Stimulated activated CD8-positive, alpha-beta memory T cell treated with anti-CD3 and anti-CD28 coated beads, Interleukin-7, amount 100 ng/mL, for 4 hours (primary cell): ENCODE measurements at places on chromosomes 11 and 22.

DNA sequence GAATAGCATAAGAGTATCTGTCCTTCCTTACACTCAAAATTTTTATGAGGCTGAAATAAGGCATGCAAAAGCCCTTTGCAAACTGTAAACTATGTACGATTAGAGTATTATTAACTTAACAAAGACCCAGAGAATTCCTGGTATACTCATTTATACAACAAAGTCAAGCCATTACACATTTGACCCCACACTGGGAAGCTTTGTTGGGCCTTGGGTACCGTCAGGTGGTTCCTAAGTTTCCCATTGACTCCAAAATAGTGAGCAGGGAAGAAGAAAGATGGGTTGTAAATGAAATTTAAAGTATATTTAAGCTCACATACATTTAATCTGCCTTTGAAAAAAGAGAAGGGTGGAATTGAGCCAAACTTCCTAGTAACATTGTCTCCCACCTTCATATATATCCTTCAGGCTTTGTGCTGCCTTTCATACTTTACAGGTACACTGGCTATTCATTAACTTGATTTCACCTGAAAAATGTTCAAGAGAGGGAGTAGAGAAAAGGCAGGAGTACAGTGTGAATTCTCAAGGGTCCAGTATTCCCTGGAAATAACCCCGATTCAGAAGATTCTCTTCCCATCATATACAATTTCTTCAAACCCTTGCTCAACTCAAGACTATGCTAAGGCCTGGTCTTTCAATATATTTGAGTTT lies 68.6 kb downstream of the SOX6 start:
- DNase-seq = no peak

DNA sequence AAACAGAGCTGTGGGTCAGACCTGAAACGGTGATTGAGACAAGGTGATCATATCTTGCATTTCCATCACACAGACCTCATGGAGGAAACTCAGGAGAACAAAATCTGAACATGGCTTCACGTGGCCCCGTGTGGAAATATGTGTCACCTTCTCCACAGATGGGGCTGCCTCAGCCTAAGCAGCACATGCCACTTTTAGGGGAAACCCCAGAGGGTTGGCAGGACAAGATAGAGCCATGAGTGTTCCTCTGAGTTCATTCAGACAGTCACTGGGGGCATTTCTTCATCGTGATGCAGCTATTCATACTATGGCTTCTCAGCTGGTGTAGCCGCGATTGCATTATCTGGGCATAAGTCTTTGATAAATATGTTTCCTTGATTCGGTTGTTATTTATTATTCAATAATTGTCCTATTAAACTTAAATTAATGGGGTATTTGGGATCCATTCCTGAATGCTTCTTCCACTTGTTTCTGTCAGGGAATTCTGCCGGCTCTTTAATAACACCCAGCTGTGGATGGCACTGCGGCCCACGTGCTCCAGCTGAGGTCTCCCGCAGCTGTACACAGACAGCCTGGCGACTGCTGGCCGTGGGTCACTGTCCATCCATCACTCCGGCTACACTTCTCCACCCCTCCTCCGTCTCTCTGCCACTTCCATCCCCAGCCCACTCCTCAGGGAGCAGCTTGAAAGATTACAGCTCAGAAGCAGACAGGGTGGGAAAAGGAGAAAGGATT lies 485.1 kb downstream of the OPCML start:
- DNase-seq = no peak

- DNase-seq = peak; percentile 38
These were observed 450 bp downstream of the CBX6 start for GRCh38 chr22:38871360-38872171.

DNA sequence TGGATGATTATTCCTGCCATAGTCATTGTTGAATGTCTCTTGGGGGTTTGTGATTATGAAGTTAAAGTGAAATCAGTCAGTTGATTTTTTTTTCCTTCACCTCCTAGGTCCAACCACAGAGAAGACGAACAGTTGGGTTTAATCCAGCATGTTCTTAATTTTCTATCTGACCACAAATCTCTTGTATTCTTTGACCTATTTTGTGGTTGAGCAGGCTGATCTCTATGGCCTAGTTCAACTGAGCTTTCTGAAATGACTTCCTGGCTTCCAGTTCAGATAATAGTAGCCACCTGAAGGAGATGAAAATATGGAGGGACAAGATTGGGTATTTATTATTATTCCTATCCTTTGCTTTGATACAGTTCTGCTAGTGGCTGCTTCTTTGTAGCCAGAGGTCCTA lies 5.2 kb upstream of the OR56A5 start:
- no peak for DNase-seq

- no peak for DNase-seq
These were observed 76.1 kb upstream of the PAX6 start for GRCh38 chr11:31887180-31887579.

- DNase-seq = no peak
These were observed 347.9 kb downstream of the DLG2 start for GRCh38 chr11:85279267-85279666.

GRCh38 chr11:67303132-67303834 lies at the start of gene SSH3:
Gene SSH3 (plus strand): TSS chr11:67303530. CDS start chr11:67303626, 96 bp downstream.
- DNase-seq = peak; percentile 47
